SK-N-SH (cell line): ENCODE measurements at places on chromosomes 5 and 9. TPM values are rescaled to one million over a fixed set of nuclear protein-coding genes. Genes with fewer than 3 reads are reported as not detected.
A peak's percentile ranks its signal among the peaks of the same experiment; 100 is the strongest.

- no peak overlapping the region for H3K27ac ChIP-seq
- no peaks in the 10 kb centered on the region for H3K36me3 ChIP-seq
- H3K4me1 ChIP-seq, result peaks cover 34% of the 10 kb centered on the region
- no peak overlapping the region for H3K4me3 ChIP-seq
- no peaks in the 10 kb centered on the region for H3K27me3 ChIP-seq
- DNase-seq, result peak; percentile 59
Observed at GRCh38 chr5:113212244-113212920, 222.4 kb downstream of the TSSK1B start.

DNA sequence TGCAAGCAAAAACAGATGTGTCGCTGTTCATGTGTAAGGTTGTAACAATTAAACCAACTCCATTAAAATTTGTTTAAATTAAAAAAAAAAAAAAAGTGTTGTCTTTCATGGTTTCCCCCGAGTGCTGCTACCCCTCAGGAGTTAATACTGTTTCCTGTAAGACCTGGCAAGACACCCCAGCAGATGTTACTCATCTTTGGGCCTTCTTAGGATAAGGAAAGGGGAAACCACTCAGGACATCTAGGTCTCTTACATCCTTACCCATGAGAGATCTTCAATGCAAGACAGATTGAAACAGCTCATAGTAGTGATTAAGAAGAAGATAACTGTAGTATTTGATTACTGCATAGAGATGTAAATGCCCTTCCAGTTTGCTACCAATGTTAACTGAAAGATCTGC is 33.5 kb upstream of the F2R start:
- no peaks in the 10 kb centered on the region for H3K36me3 ChIP-seq
- no peaks in the 10 kb centered on the region for H3K27me3 ChIP-seq
- H3K4me3 ChIP-seq, result no peak overlapping the region
- 0 out of 2 replicates have a peak overlapping the region, but pooled peaks have one; percentile 31 for H3K27ac ChIP-seq

Gene SMC5
- polyA plus RNA-seq, result 5.3 and 7.5 TPM in 2 replicates

- H3K27me3 ChIP-seq, result no peaks in the 10 kb centered on the region
- no peak overlapping the region for H3K4me3 ChIP-seq
- H3K4me1 ChIP-seq, result no peaks in the 10 kb centered on the region
- DNase-seq, result no peak
Observed at GRCh38 chr9:81678088-81678487, 11.3 kb downstream of the TLE1 start.

GRCh38 chr9:33446240-33446945 is 1.0 kb downstream of the AQP3 start:
- H3K36me3 ChIP-seq, result no peaks in the 10 kb centered on the region
- DNase-seq, result peak; percentile 38
- H3K27ac ChIP-seq, result no peak overlapping the region
- H3K4me1 ChIP-seq, result no peaks in the 10 kb centered on the region
- no peak overlapping the region for H3K4me3 ChIP-seq

DNA sequence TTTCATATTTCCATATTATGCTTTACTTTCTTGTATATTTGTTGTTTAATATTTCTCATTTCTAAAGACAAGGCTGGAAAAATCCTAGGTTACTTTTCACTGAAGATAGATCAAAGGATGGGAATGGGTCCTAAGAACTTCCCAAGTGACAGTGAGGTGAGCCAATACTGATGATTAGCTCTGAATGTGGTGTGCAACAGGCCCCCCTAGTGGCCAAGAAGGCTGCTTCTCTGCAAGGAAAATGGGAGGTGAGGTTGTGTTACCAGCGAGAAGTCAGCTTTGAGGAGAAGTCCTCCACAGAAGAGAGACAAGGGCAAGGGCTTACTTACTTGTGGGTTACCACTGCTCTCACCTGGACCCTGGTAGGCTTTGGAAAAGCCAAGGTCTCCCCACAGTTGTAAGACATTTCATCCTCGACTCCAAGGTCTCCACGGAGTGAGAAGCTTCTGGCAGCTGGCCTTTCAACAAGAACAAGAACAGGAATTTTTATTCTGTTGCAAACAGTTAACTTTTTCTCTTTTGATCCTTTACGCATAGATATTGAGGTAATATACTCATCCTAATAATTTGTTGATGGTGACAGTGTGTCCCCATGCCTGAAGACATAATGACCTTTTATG is 69.9 kb downstream of the MAMDC2 start:
- DNase-seq, result peak; percentile 47
- no peaks in the 10 kb centered on the region for H3K36me3 ChIP-seq
- no peak overlapping the region for H3K4me3 ChIP-seq
- no peaks in the 10 kb centered on the region for H3K27me3 ChIP-seq

Gene PCDHB10
- 1.4 and 1.5 TPM in 2 replicates for polyA plus RNA-seq

DNA sequence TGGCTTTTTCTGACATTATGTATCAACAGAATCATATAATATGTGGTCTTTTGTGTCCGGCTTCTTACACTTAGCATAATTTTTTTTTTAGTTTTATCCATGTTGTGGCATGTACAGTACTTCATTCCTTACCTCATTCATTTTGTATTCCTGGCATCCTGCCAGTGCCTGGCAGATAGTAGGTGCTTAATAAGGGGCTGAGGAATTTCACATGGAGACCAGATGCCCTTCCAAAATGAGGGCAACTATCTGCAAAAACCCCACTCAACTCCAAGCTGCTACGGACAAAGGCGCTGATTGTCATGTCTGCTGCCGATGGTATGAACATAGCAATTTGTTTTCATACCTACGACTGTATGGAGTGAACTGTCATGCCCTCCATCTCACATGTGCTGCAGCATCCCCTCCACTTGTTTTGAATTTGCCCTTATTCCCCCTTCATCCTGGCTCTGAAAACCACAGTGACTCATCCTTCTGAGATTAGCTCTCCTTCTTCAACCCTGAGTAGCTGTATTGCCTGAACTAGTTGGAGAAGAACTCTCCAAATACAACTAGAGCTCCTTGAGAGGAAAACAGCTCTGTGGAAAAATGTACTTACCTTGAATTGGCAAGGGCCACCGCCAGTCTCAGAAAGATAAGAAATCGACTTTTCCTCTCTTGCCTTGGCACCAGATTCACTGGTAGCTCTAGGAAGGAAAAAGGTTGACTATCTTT is 41.3 kb upstream of the FOXE1 start:
- no peaks in the 10 kb centered on the region; the same call in 1 of the 2 replicates for H3K27me3 ChIP-seq
- H3K4me3 ChIP-seq, result no peak overlapping the region
- no peak for DNase-seq
- no peaks in the 10 kb centered on the region for H3K36me3 ChIP-seq

DNA sequence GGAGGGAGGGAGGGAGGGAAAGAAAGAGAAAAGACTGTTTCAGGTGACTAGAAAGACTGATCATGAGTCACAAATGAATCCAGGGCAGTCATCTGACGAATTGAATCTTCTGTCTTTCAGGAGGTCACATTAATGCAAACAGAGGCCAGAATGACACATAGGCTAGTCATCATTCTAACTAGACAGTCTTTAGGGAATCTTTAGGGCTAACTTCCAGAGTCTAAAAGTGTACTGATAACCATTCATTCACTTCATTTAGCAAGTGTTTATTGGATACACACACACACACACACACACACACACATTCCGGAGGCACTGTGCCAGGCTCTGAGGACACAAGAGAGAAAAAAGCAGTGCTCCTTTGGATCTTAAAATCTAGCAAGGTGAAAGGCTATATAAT is 156.7 kb downstream of the EBF1 start:
- no peaks in the 10 kb centered on the region for H3K36me3 ChIP-seq

DNA sequence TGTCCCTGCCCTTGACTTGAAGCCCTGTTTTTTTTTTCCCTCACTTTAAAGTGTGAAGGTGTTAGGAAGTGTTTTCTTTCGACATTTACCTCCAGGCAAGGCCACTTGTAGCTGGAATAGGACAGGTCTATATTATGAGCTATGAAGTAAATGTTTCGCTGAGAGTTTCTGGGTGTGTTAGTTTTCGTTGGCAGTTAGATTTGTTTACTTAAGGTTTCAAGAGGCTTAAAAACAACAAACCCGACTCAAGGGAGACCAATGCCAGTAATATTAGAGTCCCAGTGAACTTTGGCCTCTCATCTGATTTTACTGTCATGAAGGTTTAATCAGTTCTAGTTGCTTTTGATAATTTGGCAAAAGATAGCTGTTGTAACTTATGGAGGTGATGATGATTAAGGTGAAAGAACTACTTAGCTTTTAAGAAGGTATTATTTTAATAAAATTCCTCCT is 25.2 kb downstream of the OCLN start:
- H3K36me3 ChIP-seq, result no peaks in the 10 kb centered on the region
- no peaks in the 10 kb centered on the region for H3K27me3 ChIP-seq
- no peak for DNase-seq
- H3K27ac ChIP-seq, result no peak overlapping the region
- peaks cover 7% of the 10 kb centered on the region; the same call in 1 of the 2 replicates for H3K4me1 ChIP-seq
